Omental fat pad (tissue), 4 donors: ENCODE measurements at places on chromosomes 1 and 21.

GRCh38 chr1:231387770-231388669 is 34.1 kb downstream of the EGLN1 start:
- no peak for DNase-seq

DNA sequence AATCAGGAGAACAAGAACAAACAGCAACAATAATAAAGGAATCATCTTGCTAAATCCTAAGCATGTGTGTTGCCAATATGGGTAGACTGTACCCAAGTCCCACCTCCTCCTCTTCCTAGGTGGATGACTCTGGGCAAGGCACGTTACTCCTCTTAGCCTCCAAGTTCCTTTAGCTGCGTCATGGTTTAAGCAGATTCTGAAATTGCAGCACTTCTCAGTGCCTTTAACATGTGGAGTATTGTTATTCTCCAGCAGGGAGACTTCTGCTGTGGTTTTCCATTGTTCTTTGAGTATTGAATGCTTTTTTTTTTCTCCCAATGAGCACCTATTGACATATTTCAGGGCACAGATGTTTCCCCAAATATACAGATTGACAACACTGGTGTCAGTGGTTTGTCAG is 15.5 kb downstream of the ARHGEF10L start:
- no peak for DNase-seq

DNA sequence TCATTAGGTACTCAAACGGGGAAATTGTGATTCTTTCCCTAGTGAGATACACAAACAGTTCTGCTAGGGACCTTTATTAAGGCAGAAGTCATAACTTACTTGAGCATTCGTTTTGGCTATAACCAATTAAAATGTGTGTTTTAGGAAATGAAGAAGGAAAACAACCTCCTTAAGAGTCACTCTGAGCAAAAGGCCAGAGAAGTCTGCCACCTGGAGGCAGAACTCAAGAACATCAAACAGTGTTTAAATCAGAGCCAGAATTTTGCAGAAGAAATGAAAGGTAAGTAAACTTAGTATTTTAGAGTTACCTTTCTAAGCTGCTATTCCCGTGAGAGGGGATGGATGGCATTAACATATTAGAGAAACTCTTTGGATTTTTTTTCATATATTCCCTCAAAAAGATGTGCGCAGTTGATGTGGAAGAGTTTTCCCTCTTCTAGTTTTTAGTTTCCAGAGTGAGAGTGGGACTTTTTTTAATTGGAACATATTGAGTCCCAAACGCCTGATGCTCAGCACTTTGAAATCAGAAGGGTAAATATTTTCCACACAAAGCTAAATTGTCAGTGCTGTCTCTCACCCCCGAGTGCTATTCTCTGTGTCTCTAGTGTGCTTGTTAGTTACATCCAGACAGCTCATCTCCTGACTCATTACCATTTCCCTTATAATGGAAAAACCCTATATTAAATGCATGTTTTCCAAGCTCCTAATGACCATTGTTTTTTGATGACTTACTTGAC is 34.9 kb downstream of the CENPF start:
- DNase-seq = no peak

DNA sequence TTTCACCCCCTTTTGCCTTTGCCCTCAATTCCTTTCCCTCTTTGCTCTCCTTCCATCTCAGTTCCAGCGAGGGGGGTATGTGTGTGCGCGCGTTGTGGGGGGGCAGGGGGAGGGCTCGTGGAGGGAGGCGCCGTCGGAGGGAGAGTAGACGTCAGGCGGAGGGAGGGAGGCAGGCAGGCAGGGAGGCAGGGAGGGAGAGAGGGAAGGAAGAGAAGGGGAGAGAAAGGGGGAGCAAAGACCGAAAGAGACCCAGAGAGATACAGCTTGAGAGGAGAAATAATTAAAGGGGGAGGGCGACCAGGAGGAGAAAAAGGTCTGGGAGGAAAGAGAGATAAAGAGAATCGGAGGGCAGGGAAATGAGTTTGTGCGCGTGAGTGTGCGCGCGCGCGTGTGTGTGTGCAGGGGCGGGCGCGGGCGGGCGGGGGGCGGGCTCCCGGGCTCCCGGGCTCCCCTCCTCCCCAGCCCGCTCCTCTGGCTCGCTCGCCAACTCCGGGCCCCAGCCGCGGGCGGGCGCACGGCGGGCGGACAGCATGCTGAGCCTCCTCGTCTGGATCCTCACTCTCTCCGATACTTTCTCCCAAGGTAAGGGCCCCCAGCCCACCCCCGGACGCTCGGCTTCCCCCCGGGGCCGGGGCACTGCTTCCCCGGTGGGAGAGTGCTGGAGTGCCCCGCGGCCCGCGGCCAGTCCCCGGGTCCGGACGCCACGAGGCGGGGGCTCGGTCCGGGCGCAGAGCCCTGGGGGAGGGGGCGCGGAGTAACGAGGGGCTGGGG is at the start of gene KIRREL1:
TSS of gene KIRREL1 (plus strand) at position 499 of the 771 bp plus-strand sequence. CDS start at position 531, 32 bp downstream.
- DNase-seq = no peak

DNA sequence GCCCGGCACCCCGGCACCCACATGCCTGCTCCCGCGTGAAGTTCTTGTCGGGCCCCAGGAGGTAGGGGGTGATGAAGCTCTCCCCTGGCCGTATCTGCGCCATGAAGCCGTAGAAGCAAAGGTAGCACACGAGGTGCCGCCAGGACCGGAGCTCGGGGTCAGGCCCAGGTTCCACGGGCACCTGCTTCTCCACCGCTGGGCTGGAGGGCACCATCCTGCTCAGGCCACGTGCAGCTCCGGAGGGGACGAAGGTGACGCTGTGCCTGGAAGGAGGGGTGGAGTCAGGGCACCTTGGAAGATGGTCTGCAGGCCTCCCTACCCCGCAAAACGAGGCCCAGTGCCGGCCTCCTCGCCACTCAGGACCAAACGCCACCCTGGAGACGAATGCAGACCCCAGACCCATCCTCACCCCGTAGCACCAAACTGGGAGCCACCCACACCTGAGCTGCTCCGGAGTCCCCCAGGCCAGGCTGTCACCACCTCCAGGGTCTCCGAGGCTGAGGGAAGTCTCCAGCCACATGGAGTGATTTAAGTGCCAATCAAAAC is 4.4 kb downstream of the SLC19A1 start:
- DNase-seq = no peak

GRCh38 chr1:203665993-203666392 is 39.4 kb downstream of the ATP2B4 start:
- no peak for DNase-seq

- DNase-seq = no peak
Measured at GRCh38 chr21:15206514-15206913, 141.7 kb upstream of the NRIP1 start.

DNA sequence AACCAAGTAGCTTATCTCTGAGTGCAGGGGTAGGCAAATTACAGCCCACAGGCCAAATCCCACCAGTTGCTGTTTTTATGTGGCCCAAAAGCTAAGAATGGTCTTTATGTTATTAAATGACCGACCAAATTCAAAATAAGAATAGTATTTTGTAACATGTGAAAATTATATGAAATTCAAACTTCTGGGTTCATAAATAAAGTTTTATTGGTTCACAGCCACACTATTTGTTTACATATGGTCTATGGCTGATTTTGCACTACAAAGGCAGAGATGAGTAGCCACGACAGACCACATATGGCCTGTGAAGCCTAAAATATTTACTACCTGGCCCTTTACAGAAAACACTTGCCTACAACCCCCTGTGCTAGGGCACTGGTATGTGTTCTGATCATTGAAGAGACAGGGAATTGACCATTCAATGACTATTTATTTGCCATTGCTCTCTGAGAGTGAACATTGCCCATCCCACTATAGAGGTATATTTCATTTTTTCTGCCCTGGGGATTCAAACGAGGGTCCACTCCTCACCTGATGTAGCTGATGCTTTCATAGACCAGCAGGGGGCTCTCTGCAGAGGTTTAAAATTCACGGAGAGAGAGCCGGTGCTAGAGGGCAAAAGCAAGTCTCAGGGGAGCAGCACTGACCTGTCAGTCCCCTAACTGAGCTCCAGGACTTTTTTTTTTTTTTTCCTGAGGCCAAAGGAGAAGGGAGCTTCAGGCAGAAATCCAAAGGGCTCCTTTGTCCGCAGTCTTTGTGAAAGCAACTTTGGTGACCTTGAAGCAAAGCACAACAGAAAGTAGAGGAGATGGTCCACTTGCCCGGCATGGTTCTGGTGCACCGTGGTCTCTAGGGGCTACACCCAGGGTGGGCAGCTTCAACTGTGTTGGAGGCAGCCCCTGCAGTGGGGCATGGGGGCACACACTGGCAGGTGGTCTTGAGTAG is 7.3 kb upstream of the GNL2 start:
- DNase-seq = no peak

- no peak for DNase-seq
Measured at GRCh38 chr1:176198413-176198812, 8.7 kb downstream of the COP1 start.

GRCh38 chr1:3305156-3305555 is 149.3 kb upstream of the ARHGEF16 start:
- DNase-seq = no peak

- no peak for DNase-seq
Measured at GRCh38 chr1:24850328-24850920, 79.7 kb downstream of the RUNX3 start.

GRCh38 chr21:42310411-42311001 is 4.7 kb downstream of the TFF3 start:
- DNase-seq = no peak

DNA sequence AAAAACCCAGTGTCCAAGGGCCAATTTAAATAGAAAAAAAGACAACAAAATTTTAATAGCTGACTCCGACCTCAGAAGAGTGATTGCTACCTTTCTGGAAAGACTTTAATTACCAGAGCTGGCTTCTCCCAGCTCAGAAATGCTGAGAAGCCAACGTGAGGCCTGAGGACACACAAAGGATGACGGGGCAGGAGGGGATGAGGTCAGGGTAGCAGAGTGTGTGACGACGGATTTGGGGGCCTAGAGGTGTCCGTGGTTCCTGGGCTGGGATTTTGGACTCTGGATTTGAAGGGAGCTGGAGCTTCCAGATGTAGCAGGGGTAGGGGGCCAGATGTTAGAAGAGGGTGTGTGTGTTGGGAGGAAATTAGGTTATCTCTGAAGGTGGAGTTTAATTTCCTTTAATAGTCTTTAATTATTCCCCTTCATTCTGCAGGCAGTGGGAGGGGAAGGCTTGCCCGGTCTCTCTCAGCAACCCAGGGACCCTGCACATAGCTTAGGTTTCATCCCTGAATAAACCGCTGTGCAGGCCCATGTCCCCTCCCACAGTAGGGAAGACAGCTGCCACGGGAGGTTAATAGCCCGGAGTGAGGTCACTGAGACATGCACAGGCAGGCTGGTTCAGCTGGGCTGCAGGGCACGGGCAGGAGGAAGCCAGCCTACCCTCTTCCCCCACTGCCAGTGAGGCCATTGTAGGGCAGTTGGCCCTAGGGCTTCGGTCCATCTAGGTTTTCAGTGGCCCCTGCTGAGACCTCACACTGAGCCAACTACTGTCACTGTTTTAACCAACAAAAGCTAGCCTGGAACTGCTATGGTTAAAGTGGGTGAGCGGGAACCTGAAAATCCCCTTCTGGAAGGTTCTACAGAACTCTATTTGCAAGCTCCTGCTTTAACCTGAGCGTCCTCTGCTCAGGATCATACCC is 3.8 kb upstream of the PADI3 start:
- DNase-seq = no peak

DNA sequence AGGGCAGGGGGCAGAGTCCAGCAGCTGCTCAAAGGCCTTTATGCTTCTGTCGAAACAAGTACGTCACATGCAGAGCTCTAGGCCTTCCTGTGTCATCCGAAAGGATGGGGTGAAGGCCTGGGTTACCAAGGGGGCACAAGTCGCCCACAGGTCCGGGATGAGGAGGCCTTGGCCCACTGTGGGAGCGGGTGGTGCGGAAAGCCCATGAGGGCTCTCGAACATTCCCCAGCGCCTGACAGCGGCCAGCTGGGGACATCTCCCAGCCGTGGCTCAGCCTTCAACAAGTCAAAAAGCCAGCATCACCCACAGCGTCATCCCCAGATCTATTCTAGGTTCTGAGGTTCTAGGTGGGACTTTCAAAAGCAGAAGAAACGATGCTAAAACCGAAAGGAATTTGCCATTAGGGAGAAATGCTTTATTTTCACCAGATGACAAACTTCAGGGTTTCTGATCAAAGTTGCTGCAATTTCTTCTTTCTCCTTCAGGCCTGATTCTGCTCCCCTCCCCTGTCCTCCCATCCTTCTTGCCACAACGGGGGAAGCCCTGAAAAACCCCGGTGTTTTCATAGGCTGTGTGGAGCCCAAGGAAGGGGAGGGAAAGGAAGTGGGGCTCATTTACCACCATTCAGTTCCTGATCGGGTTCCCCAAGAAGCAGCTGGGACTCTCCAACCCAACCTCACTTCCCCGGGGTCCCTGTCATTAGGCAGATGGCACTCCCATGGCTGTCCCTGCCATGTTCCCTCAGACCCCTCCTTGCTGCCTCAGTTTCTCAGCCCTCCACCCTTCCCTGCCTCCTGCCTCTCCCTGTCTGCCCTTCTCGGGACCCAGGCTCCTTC is 17.6 kb downstream of the GPR137B start:
- no peak for DNase-seq

DNA sequence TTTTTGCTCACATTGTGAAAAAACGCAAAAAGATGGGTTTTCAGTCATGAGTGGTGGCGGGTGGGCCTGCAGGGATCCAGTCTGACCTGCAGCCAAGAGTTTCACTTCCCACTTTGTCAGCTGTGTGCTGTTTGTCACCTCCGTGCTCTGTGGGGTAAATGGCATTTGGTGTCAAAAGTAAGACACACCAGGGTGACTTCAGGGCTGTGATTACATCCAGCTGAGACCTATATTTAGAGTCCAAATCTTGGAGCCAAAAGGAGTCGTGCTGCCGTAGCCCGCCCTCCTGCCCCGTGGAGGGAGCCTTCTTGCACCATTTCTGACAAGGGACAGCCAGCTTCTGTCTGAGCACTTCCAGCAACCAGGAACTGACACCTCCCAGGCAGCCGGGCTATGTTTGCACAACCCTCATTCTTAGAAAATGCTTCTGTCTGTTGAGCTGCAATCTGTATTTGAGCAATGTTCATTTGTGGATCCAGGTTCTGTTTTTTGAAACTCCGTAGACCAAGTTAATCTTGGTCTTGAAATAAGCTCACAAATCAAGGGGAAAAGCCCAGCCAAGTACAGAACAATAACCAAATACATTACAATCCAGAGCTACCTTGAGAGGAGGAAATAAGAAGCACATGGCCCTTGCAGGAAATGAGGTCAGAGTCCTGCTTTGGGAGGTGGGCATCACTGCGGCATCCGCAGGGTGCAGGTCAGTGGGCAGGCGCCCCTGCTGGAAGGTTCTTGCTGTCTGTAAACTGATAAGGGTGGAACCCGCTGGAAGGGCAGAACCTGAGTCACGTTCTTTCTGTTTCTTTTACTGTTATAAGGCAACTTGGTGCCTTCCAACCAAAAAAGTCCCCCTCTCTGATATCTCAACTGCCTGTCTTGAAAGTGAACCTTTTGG is 14.4 kb downstream of the ABCG1 start:
- DNase-seq = no peak

- no peak for DNase-seq
Measured at GRCh38 chr1:93344886-93345632, 648 bp upstream of the DR1 start.

DNA sequence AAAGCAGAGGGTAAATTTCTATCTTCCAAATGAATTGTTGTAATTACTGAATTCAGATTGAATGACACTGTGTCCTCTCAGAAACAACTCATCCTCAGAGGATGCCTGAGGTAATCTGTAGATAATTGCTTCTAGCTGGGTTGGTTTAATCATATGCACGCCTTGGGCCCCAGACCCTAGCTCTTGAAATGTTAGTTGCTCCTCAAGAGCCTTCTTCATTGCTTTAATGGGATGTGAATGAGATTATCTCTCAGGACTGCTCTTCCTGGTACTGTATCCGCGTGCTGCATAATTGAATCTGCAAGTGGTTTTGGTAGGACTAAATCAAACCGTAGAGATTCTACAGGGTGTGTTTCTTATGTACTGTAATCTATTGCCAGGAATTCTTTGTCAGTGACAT is 569.3 kb upstream of the NEGR1 start:
- DNase-seq = no peak
